A549 treated with GW870086 at 1 μM for 4 hours (cell line): ENCODE measurements at places on chromosomes 3 and 15. TPM values are rescaled to one million over a fixed set of nuclear protein-coding genes. Genes with fewer than 3 reads are reported as not detected.

The TTLL13 gene
- 0.17 to 0.51 TPM (median 0.24 TPM) in 4 of 5 replicates, not detected in the other for total RNA-seq

The SPRED1 gene
- total RNA-seq = 5.7 to 9.6 TPM (median 8.3 TPM) in 5 replicates

The HGD gene
- total RNA-seq = 16.9 to 24.4 TPM (median 18.2 TPM) in 5 replicates

The PLXNA1 gene
- total RNA-seq = 17.5 to 23.4 TPM (median 21.8 TPM) in 5 replicates

The SLC35G2 gene
- total RNA-seq = 25.7 to 31.3 TPM (median 27.7 TPM) in 5 replicates

The GOLGA8R gene
- 0.15 to 0.30 TPM (median 0.17 TPM) in 5 replicates for total RNA-seq

The CIAO2A gene
- total RNA-seq = 116 to 195 TPM (median 122 TPM) in 5 replicates

The TJP1 gene
- 65.6 to 89.3 TPM (median 82.0 TPM) in 5 replicates for total RNA-seq

The ROBO2 gene
- not detected in 5 replicates for total RNA-seq

The SENP2 gene
- total RNA-seq = 16.9 to 20.8 TPM (median 19.3 TPM) in 5 replicates
